Uterine smooth muscle cell (primary cell): ENCODE measurements at places on chromosomes 13 and 19. TPM values are rescaled to one million over a fixed set of nuclear protein-coding genes. Genes with fewer than 3 reads are reported as not detected.

The ZNF570 gene
- total RNA-seq, result 7.0 and 7.6 TPM in 2 replicates

The PSG1 gene
- total RNA-seq, result 0.22 and 0.62 TPM in 2 replicates

The PCDH20 gene
- total RNA-seq, result 0.11 TPM in 1 of 2 replicates, not detected in the other

The CATSPERD gene
- total RNA-seq, result not detected in 2 replicates

The SERP2 gene
- 6.9 and 7.9 TPM in 2 replicates for total RNA-seq
